HS-5 (cell line): ENCODE measurements at places on chromosomes 7 and 10.

GRCh38 chr7:103148994-103149807 lies at the start of gene NAPEPLD:
NAPEPLD (minus strand) TSS chr7:103149099; CDS start chr7:103128776, 20,323 bp downstream.
- DNase-seq = peak; percentile 31

DNA sequence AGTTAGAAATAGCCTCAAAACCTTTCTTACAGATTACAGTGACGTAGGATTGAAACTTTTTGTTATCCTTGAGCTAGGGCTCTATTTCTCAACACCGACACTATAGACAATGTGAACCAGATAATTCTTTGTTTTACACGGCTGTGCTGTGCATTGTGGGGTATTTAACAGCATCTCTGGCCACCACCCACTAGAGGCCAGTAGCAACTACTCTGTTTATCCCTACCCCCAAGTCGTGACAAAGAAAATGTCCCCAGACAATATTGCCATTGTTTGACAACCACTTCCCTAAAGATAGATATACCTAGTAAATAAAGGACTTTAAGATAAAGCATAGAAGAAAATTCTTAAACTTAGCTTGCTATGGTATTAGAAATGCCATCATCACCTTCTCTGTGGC lies 359.6 kb downstream of the ARL4A start:
- no peak for DNase-seq

DNA sequence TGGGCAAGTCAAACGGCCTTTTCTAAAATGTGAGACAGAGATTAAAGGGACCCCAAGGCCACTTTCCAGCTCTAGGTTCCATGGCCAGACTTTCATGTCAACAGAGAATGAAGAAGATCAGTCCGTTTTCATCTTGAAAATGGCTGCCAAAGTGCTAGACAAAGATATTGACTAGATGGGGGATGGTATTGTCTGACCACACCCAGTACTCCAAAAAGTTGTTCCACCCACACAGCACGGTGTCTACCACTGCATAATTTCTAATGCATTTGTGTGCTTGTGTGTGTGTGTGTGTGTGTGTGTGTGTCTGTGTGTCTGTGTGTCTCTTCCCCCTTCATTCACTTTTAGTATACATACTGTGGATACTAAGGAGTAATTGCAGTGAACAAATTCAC lies 1.3 kb downstream of the COL1A2 start:
- peak; percentile 18 for DNase-seq

DNA sequence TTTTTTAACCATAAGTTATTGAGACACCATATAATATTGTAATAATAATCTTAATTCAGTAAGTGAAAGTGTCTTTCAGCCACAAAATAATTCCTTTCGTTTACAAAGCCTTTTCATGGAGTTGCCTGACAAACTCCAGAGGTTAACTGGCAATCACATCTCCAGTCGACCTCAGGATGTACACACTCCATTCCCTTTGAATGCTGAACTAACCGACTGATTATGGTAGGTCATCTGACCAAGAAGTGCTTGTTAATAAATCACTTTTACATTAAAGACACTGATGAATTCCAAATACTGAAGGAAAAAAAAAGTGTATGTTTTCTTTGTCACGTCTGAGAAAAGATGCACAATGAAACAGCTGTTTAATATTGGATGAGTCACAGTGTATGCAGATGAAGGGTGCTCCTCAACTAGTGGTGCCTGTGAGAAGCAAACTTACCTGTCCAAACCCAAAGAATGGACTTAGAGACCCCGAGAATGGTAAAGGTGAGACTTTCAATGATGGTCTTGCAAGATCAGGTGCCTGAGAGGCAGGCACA lies 348.1 kb upstream of the VWC2 start:
- no peak for DNase-seq

DNA sequence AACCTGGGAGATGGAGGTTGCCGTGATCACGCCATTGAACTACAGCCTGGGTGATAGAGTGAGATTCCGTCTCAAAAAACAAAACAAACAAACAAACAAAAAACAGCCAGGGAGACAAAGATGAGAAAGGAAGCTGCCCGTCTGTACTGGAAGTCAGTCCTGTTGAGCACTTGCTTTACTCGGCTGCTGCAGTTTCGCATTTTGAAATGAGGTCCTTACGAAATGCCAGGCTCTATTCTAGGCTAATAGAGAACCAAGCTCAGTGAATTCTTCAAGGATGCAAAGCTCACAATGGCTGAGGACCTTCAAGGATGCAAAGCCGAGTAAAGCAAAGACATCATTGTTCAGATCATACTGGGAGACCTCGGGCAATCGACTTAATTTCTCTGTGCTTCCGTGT lies 333.3 kb downstream of the CALN1 start:
- DNase-seq = no peak

- no peak for DNase-seq
These were observed 6.9 kb upstream of the SMARCD3 start for GRCh38 chr7:151255390-151255789.

GRCh38 chr10:481628-482027 lies 207.8 kb downstream of the DIP2C start:
- no peak for DNase-seq

DNA sequence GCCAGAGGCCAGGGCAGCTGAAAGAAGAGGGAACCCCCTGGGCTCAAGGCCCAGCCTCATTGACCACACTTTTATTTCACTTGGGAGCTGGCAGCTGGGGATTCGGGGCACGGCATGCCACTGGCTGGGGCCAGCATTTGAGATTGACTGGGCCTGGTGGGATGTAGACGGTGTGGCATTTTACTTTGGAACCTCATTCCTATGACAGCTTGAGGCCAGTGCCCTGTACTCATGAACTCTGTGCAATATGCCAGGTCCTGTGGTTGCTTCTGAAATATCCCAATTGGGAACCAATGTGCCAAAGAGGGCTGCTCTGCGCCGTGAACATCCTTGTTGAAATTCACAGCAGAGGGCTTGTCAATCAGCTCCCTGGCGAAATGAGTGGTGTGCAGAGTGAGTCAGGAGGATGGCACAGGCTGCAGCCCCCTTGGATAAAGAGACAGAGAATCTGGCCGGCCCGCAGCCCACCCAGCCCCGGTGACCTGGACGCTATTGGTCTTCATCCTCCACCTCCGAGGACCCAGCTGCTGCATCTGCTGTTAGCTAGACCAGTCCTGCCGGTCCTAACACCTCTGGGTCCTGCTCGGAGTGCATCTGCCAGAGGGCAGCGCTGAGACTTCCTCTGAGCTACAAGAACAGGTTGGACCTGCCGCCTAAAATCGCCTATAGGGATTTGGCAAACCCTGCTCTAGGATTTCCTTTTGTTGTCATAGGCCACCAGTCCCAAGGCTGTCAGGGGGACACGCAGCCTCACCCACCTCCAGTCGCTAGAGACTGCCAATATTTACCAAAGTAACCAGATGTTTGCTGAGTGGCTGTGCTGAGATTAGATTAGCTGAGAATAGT lies 58.0 kb downstream of the PRKAG2 start:
- DNase-seq = no peak

GRCh38 chr10:856416-857157 lies 74.9 kb downstream of the LARP4B start:
- DNase-seq = no peak

- no peak for DNase-seq
These were observed 1.2 kb downstream of the HOXA11 start for GRCh38 chr7:27183682-27184336.

- DNase-seq = no peak
These were observed 4.1 kb upstream of the OIT3 start for GRCh38 chr10:72889391-72889831.

DNA sequence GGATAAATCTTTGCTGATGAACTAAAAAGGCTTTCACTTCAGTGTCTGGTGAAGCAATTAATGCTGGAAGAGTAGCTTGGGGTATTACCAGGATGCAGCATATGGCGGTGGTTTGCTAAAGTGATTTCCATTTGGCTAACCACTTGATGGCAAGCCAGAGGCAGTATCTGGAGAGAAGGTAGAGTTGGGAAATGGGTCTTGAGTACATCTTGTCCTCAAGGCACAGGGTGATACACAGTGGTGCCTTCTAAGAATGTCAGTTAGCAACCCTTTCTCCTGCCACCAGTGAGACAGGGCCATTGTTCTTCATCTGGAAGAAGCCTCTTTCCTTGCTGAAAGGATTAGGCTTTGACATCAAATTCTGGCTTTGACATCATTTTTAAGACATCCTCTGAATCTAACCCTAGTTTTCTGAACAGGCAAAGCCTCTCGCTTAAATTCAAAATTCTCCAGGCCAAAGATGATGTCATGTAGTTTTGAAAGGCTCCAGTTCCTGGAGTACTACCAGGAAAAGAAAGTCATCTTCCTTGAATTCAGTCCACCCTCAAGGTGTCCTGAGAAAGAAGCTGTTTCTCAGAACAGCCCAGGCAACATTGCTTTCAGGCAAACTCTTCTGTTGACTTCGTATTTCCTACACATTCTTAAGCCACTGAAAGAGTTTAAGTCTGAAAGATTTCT lies 162.4 kb downstream of the ARID5B start:
- DNase-seq = no peak

DNA sequence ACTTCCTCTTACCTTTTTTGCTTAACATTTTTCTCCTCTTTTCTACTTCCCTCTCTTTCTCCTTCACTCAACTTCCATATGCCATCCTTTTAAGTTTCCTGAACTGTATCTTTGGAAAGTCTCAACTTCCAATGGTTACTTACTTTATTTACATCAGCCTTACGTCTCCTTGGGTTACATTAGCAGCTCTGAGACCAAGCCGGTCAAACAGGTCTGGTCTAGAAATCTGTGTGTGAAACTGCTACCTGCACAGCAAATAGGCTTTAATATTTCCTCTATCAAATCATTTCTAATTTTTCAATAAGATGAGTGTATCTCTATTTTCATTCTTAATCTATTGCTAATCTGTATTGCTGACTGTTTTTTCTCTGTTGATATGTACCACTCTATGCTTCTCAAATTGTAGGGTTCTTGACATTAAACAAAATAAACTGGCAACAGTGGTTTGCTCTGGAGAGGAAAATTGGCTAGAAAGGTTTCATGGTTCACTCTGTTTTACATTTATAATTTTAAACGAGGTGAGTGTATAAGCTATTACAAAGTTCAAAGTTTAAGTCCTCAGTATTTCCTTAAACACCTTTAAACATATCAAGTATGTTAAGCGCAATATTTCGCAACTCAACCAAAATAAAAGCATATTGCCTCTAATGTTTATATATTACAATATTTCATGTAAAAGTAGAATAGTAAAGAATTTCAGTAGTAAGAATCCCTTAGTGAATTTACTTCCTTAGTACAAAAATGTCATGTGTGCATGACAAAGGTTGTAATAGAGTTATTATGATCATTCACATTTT lies 3.6 kb upstream of the SEMA3C start:
- DNase-seq = no peak

DNA sequence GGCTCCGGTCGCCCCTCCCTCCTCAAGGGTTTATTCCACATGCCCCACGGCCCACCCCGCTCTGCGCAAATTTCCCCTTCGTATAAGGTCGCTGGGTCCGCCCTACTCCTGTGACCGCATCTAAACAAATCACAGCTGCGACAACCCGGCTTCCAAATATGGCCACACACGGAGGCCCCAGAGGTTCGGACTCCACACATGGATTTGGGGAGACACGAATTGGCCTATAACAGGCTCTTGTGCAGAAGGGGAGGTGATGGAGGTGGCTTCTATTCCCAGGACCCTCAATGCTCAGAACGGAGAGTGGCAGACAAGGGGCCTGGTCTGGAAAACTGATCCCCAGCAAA lies 90.1 kb downstream of the FOXL3 start:
- no peak for DNase-seq

DNA sequence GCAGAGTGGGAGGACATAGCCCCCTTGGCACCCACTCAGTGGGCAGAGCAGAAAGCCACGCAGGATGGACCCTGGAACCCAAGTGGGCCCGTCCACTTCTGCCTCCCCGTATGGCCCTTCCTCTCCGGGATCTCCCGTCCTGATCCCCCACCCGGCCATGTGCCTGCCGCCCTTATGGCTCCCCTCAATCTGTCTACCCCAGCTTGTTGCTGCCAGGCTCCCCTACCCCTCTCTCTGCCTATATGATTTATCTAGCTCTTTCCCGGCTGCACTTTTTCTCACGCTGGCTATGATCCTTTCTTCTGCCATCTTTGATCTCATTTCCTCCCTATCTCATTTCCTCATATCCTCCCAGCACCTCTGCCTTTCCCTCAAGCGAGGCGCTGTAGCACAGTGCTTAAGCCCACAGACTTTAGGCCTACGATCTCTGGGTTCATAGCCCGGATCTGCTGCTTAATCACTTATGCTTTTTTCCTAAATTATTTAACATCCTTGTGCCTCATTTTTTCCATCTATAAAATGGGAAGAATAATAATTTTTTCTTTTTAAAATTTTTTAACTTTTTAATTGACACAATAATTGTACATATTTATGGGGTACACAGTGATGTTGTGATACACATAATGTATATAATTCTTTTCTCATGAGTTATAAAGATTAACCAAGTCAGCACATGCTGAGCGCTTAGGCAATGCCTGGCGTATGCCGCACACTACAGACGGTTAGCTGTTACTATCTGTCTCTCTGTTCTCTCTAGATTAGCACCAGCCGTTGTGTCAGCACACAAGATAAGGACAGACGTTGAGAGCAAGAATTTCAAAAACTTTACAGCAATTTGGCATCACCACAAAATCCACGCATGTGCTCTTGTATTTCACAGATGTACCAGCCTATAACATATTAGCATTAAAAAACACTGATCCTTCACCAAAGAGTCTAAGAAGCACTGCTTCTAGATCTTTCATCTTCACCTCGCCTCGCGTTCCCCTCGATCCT lies 18.1 kb downstream of the KCNH2 start:
- no peak for DNase-seq

GRCh38 chr10:100008142-100008522 lies 1.6 kb downstream of the DNMBP start:
- no peak for DNase-seq

DNA sequence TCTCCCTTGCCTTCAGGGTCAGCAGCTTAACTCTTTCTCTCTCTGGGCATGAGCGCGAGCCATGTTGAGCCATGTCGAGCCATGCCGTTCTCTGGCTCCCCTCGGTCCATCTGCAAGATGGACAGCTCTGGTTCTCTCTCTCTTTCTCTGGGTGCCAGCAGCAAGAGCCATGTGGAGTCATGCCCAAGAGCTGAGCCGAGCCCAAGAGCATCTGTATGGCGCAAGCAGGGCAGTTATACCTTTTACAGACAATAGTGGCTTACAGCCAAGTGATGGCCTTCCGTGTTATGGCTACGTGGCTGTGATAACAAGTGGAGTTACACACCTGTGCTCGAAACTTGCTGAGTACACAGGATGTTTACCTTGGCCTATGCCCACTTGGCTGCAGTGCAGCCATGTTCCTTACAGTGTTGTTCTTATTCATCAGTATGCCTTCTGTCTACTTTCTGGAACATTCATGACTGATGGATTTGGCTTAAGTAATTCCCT lies 327.7 kb downstream of the GLRX3 start:
- DNase-seq = no peak
